Smooth muscle cell of trachea (primary cell): ENCODE measurements at places on chromosomes 2 and 18. TPM values are rescaled to one million over a fixed set of nuclear protein-coding genes. Genes with fewer than 3 reads are reported as not detected.

POTEC gene
- not detected in 2 replicates for total RNA-seq

ABCG5 gene
- not detected in 2 replicates for total RNA-seq

MAPRE2 gene
- 24.0 and 27.8 TPM in 2 replicates for total RNA-seq

KLHL14 gene
- not detected in 2 replicates for total RNA-seq

PROM2 gene
- 0.29 and 0.83 TPM in 2 replicates for total RNA-seq

CTDP1 gene
- total RNA-seq = 21.4 and 26.5 TPM in 2 replicates

MRPL30 gene
- 38.4 and 40.4 TPM in 2 replicates for total RNA-seq

RAB6D gene
- total RNA-seq = under 0.01 TPM in 1 of 2 replicates, not detected in the other

TUBA3D gene
- not detected in 2 replicates for total RNA-seq

ARMC9 gene
- 81.9 and 105 TPM in 2 replicates for total RNA-seq

REG3G gene
- not detected in 2 replicates for total RNA-seq

NCL gene
- total RNA-seq = 162 and 168 TPM in 2 replicates

C2orf15 gene
- not detected in 2 replicates for total RNA-seq

HSPE1 gene
- total RNA-seq = 47.1 and 139 TPM in 2 replicates

CYP27A1 gene
- 19.1 and 53.1 TPM in 2 replicates for total RNA-seq

IL1RL2 gene
- total RNA-seq = 0.73 and 2.3 TPM in 2 replicates

ERICH2 gene
- 0.33 TPM in 1 of 2 replicates, not detected in the other for total RNA-seq

ZNF24 gene
- total RNA-seq = 19.7 and 27.3 TPM in 2 replicates

ELAC1 gene
- 6.0 and 8.9 TPM in 2 replicates for total RNA-seq

SUPT7L gene
- 14.9 and 22.8 TPM in 2 replicates for total RNA-seq

REEP1 gene
- total RNA-seq = 0.15 TPM in 1 of 2 replicates, not detected in the other

BUB1 gene
- total RNA-seq = 5.0 and 65.7 TPM in 2 replicates
